Activated CD4-positive, alpha-beta T cell treated with anti-CD3 and anti-CD28 coated beads, Interleukin-2, amount 50 U/mL, for 4 hours (primary cell): ENCODE measurements at places on chromosomes 7 and 10.

- DNase-seq = no peak
Measured at GRCh38 chr10:83122336-83122735, 1017.0 kb upstream of the GHITM start.

- no peak for DNase-seq
Measured at GRCh38 chr7:151225948-151226510, 976 bp downstream of the ABCF2 start.

GRCh38 chr10:86438091-86438749, 71.6 kb upstream of the GRID1 start:
- no peak for DNase-seq

DNA sequence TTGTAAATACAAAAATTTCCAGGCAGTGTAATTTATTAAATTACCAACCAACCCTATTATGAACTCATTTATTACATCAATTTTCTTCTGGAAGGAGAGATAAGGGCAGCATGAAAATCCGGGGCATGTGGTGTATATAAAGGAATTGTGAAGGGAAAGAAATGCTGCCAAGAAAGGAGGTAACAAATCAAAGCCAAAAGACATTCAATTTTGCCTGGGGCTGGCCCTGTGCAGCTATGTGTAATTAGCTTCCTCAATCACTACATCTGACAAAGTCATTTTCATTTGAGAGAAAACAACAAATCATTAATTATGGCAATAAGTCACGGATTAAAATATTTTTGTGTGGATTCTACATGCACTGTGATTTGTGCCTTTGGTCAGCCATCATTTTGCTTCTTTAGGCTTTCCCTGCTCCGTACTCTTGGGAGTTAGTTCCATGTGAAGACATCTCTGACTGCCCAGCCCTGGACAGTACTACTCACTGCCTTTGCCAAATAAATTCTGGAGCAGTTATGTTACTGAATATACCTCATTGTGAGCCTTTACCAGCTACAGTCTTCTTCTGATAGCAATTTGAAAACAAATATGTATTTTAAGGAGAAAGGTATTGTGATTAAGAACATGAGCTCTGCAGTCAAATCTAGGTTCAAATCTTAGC, 191.7 kb downstream of the RELN start:
- no peak for DNase-seq

DNA sequence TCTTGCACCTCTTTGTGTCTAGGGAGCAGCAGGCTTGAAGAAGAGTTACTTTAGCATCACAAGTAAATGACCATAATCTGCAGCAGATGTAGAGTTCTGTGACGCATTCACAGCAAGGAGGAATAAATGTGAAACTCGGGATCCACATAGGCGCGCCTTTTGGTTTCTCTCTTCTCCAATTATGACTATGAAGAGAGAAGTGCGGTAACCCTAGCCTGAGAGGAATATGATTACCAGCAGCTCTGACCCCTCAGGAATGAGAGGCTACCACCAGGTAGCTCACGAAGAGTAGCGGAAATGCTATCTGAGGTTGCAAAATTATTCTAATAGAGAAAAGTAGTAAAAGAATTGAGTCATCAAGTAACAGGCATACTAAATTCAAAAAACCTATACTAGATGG, 25.2 kb upstream of the DMTF1 start:
- no peak for DNase-seq

DNA sequence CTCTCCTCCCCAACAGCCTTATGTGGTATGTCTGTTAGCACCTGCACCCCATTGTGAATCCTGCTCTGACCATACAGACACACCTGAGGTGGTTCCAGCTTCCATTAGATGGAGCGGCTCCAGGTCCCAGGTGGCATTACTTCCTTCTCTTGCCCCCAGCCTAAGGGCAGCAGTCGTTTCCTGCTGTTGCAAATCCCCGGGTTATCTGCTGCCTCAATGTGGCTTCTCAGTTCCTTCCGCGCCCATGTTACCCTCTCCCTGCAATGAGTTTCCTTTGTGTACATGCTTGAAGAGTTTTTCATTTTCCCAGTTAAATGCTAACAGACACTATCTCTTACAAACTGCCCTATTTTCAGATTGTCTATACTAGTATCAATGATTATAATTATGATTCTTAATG, 62.8 kb upstream of the PRKCQ start:
- DNase-seq = no peak

- no peak for DNase-seq
Measured at GRCh38 chr10:35635576-35635975, 6.5 kb downstream of the FZD8 start.

GRCh38 chr10:6514180-6514579, 65.9 kb downstream of the PRKCQ start:
- no peak for DNase-seq
